ENCODE measurements at places on chromosomes 7 and 10.

- no peak for DNase-seq
Observed at GRCh38 chr10:47261556-47261955, 38.4 kb upstream of the GDF10 start.

DNA sequence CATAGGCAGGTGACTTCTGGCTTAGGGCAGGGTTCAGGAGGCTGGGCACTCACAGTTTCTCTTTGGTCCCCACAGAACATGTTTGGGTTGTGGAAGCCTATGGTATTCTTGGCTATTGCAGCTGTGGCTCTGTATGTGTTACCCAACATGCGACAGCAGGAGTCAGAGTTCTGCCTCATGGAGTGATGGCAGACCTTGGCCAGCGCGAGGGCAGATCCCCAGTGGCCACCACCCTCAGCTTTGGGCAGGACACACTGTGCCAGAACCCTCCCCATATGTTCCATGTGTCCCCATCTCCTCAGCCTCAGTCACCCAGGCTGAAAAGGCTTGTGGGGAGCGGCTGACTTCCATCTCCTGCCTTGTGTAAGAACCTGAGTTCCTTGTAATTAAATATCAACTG, 8.5 kb upstream of the FLNC start:
- DNase-seq, result no peak

- no peak for DNase-seq
Observed at GRCh38 chr7:16524332-16524731, 2.3 kb upstream of the LRRC72 start.

- no peak for DNase-seq
Observed at GRCh38 chr7:55400191-55400590, 35.1 kb downstream of the LANCL2 start.

GRCh38 chr10:73999703-74000102, 1.8 kb downstream of the VCL start:
- DNase-seq, result peak; percentile 70

GRCh38 chr7:44067064-44067951, 1.9 kb upstream of the PGAM2 start:
- no peak for DNase-seq

DNA sequence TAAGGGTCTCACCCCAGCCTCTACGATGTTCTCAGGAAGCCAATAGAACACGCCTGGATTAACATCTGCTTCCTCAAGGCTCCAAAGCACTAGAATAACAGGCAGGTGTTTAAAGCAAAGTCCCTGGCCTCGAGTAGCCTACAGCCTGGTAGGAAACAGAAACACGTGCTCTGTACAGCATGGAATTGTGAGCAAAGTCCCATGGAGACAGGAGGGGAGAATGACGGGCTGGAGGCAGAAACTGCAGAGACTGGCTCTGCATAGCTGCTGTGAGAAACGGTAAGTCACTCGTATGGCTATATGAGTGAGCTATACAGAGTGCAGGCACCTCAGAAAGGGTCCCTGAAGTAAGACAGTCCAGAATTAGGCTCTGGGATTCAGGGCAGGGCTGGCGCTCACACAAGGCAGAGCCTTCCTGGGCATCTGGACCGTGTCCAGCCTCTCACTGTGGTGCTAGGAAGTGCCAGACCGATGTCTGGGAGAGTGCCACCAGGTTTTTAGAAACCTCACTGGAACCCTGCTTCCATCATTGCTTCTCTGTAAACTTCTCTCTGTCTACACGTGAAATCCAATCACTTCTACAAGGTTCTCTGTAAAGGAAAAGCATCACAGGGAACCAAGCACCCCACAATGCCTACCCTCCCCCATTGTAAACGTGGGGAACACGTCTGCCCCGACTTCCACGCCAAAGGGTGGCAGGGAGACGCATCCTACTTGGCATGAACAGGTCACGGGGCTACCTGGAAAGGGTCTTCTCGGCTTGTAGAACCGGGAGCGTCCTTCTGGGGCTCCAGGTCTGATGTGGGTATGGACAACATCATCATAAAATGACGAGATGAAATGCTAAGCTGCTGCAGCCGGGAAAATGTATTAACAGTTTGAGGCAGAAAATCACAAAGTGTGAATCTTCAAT, 38.8 kb upstream of the SHH start:
- DNase-seq, result no peak

GRCh38 chr10:94963901-94964300, 25.4 kb downstream of the CYP2C9 start:
- peak; percentile 8 for DNase-seq

DNA sequence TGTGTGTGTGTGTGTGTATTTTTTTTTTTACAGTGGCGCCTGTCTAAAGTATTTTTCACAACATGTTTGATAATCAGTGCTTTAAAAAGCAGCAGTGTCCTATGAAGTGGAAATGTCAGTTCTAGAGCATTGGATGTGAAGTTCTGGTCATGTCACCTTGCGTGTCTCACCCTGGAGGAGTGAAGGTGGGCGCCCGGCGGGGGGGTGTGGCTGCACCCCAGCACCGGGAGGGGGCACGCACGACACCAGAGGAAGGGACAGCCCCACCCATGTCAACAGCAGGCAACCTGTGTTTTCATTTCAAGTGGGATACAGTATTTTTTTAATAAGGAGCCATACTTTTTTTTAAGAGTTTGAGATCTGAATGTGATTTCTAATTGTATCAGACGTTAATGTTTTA, 4.5 kb upstream of the AP5Z1 start:
- DNase-seq, result no peak

DNA sequence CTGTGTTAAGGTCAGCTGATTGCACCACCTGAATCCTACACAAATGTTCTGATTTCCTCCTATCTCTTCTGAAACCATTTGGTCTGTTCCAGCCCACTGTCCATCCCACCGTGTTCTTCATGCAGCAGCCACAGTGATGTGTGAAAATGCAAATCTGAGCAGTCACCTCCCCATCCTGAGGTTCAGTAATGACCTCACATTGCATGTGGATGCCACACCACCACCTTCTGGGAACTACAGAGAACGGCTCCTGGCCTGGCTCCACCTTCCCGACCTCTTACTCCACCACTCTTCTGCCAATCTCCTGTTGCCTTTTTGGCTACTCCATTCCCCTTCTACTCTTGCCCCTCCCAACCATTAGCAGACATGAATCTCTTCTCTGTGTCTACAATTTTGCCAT, 244.4 kb downstream of the TNS3 start:
- DNase-seq, result no peak

DNA sequence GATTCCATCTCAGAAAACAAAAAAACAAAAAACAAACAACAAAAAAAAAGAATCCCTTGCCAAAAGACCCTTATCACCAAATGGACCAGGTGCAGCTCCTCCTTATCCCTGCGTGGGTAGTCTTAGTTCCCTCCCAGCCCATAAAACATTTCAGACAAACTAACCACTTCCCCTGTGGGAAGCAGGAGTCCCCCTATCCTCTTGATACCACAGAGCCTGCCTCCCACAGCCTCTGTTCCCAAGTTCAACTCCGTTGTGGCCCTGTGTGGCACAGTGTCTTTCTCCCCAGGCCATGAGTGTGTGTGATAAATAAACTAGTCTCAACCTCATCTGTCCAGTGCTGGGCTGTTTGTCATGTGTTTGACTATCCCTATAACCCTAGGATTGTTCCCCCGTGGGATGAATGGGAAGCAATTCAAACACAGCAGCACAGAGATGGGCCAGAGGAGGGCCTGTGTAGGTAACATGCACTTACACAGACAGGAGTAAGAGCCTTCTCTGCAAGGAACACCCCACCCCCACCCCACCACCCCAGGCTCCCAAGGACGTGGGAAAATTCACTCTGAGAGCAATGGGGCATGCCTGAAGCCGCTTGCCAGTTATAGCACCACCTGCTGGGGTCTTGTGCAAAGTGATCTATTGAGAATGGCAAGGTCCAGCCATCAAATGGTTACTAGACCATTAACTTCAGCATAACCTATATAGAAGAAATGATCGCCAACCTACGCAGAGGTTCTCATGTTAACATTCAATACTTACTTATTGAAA, 147.1 kb upstream of the GHITM start:
- no peak for DNase-seq

DNA sequence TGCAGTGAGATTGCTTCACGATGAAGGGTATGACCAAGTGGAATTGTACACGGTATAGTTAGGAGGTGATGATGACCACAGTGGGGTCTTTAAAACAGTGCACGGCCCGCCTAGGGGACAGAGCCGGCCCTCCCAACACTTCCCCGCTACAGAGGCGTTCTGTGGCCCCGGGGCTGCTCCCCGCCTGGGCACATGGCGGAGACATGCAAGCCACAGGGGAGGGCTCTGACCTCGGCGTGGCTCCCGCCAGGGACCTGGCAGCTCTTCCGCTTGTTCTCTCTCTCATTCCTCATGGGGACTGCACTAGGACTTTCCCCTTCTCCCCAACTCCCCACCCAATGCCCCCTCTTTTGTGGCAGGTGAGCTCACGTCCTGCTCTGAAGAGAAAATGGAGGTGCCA, 393.8 kb downstream of the DNAJB6 start:
- DNase-seq, result no peak

Measured in astrocyte of the spinal cord (primary cell).